Esophagus mucosa (tissue), 1 donor: ENCODE measurements at places on chromosomes 5 and 9. TPM values are rescaled to one million over a fixed set of nuclear protein-coding genes. Genes with fewer than 3 reads are reported as not detected.

GRCh38 chr5:41277476-41278245 lies 64.3 kb upstream of the C6 start:
- ATAC-seq = no peak

GRCh38 chr9:113807173-113808061 lies 68.7 kb upstream of the ZNF618 start:
- peak; percentile 78 for ATAC-seq

DNA sequence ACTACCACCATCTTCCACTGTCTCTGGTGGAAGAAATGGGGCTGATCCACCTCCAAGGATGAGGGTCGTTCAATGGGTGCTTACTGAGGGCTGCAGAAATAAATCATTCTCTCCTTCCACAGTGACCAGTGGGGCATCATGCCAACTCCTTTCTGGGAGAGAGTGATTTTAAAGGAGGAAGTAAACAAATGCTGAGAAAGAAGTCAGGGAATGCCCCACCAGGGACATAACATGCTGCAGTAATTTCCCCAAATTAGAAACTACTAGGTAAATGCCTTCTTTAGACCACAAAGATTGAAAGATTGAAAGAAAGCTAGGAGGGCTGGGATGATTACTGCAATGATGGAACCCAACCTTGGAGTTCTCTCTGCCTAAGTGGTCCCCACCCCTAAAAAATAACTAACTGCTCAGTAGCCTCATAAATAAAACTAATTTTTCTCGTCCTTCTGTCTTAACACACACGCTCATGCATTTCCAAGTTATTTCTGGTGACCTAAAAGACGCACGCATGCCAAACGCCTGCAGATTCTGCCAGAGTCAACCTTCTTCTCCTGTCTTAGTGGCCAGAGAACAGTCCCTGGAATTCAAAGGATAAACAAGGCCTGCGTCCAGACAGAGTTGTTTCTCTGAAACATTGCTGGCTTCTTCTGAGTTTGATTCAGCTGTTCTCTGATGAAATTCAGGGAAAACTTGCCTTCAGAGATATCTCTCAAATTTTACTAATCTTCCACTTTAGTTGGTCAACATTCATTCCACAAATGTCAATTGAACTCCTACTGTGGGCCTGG lies 250.0 kb downstream of the NR3C1 start:
- no peak for ATAC-seq

GRCh38 chr9:112380825-112381221 lies 915 bp downstream of the HSDL2 start:
- no peak for ATAC-seq

DNA sequence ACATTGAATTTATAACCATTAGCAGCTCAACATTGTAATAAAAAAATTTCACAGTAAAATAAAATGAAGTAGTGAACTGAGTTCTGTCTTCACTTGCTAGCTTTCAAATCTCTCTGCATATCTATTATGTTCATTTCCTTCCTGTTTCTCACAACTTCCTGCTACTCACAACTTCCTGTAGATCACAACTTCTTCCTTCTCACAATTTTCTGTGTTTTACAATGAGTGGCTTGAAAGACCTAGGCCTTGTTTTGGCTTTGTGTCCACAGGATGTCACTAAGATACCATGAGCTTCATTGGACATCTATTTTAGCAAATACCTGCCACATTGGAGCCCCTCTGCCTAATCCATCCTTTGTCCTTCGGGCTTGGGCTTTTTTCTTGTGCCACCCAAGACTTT lies 480.3 kb upstream of the ADAMTS16 start:
- no peak for ATAC-seq

DNA sequence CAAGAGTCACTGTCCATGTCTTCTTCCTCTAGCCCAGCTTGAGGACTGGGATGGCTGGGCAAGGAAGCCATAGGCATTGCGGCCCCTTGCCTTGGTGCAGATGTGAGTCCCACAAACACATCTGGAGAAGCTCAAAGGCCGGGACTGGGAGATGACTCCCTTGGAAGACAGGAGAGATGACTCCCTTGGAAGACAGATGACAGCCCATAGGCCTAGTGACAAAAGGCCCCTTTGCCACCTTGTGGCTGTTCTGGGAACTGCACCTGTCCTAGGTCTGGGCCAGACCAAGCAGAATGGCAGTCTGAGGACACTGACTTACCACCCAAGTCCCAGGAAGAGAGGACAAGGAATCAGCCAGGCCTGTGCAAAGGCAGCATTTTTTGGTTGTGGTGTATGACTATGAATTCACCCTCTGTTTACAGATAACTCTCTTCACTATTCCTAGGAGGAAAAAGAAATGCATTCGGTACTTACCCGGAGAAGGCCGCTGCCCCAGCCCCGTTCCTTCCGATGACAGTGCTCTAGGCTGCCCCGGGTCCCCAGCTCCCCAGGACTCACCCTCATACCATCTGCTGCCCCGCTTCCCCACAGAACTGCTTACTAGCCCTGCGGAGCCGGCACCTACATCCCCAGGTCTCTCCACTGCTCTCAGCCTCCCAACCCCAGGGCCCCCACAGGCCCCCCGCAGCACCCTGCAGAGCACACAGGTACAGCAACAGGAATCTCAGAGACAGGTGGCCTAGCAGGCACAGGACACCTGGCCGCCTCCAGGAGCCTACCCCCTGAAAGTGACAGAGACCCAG lies 30.8 kb downstream of the SKP1 start:
- ATAC-seq = peak; percentile 86

DNA sequence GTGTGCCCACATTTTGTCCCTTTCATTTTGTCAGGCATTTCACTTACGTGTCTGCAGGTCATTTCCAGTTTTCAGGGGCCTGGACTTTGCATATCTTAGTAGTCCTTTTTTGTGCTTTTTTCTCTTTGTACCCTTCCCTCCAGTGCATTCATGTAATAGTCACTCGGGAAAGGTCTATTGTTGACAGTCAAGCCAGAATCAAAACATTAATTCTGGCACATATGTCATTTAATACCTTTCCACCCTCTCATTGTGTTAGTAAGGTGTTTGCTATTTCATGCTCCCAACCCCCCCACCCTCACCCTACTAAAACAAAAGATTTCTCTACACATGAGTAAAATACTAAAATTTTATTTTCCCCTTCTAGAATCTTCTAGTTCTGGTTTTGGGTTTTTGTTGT lies 42.7 kb downstream of the UGCG start:
- no peak for ATAC-seq

DNA sequence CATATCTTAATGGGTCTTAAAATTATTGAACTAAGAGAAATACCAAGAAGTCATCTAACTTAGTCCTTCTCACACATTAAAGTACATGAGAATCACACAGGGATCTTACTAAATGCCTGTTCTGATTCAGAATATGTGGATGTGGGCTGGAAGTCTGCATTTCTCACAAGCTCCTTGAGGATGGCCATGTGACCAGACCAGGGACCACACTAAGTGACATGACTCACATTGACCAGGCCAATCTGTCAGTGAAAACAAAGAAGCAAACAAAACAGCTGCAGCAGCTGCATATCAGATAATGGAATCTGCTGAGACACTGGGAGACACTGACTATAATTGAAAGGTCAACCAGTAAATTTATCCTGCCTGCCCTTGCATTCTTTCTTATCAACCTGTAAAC lies 110.5 kb downstream of the ADAMTS12 start:
- ATAC-seq = no peak

DNA sequence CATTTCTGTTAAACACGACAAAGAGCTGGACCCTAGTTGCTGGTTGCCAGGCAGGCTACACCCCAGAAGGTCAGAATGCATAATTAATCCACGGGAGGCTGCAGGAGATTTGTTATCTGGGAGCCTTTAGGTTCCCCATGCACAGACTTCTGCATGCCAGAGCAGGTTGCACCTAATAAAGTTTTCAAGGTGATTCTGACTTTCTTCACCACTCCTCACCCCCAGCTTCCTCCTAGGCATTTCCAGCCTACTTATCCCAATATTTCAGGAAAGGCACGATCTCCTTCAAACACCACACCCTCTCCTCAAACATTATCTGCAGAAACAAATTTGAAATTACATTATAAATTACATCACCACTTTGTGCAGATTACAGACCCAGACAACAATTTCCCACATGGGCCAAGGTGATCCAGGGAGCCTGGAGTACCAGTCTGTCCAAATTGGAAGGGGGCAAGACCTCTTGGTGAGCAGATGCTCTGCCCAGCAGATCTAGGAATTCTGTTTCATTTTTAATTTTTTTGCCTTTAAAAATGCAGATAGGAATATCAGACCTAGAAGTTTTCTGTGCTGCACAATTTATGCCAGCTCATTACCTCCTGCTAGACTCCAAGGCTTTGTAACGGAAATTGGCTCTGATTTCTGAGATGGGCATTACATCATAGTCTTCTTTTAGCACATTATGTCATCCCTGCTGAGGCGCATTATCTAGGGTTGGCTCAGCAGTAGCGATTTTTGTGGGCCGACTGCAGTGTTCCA lies 363.4 kb upstream of the SLC30A5 start:
- ATAC-seq = peak; percentile 55

GRCh38 chr9:100229136-100229535 lies 123.6 kb downstream of the TEX10 start:
- ATAC-seq = no peak

- no peak for ATAC-seq
Observed at GRCh38 chr5:4191041-4191440, 595.4 kb downstream of the IRX1 start.

- ATAC-seq = no peak
Observed at GRCh38 chr9:128169492-128169891, 9.4 kb downstream of the BBLN start.

DNA sequence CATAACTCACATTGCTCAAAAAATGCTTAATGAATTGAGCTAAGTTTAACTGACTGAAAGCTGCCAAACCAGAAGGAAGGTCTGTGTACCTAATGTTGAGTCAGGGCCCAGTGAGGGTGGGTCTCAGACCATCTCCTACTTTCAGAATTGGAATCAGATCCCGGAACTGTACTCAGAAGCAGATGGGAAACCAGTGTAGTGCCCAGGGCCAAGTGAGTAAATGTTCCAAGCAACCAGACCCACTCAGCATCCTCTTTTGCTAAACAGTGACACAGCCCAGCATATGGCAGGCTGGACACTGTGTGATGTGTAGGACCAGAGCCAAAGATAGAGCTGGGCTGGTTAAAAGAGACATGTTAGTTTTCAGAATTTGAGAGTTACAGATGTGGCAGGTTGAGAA lies 94.1 kb downstream of the PLCXD3 start:
- ATAC-seq = no peak

- no peak for ATAC-seq
Observed at GRCh38 chr9:36834736-36835135, 199.3 kb downstream of the PAX5 start.

DNA sequence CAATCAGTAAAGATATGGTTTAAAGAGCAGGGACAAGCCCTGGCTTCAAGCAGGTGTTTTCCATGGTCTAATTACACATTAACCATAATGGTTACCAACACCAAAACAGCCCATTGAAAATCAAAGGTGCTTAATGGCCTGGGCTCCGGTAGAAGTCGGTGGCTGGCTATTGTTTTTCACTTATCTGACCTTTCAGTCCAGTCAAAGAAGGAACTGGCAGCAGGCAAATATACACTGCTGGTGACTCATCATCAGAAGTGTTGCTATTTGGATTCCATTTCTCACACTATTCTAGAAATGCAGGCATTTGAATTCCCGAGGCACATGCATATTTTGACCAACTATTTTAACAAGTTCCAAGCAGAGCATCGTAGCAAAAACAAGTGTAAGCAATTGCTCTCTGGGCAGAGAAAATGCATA lies 26.3 kb upstream of the GABRP start:
- no peak for ATAC-seq

The OLFM1 gene
- 4.9 TPM for total RNA-seq

The GADD45G gene
- total RNA-seq = 1.6 TPM

The SPARC gene
- total RNA-seq = 76.4 TPM

The OR1J2 gene
- total RNA-seq = not detected

The TYRP1 gene
- total RNA-seq = not detected

The PCDHGA10 gene
- total RNA-seq = 5.3 TPM

The PCDHA1 gene
- total RNA-seq = not detected

The GCNT4 gene
- total RNA-seq = 1.4 TPM
